Gastroesophageal sphincter (tissue), 4 donors: ENCODE measurements at places on chromosomes 1 and 21. TPM values are rescaled to one million over a fixed set of nuclear protein-coding genes. Genes with fewer than 3 reads are reported as not detected.

Gene TBX15
- total RNA-seq = 0.45 TPM

DNA sequence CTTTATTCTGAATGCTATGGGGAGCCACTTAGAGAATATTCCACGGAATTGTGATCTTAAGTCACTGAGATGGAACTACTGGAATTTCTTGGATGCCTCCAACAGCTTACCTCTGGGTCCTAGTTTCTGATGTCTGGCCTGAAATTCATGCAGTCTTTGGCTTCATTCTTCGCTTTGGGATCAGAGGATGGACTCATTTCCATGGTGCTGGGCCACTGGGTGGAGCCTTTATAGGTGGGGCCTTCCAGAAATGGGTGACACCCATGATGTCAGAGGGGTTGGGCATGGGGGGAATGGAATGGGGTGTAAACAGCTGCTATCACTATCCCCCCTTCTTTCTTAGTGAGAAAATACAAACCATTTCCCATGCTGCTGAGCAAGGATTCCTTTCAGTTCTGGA, 73.7 kb upstream of the FGGY start:
- peak; percentile 74 for ATAC-seq

DNA sequence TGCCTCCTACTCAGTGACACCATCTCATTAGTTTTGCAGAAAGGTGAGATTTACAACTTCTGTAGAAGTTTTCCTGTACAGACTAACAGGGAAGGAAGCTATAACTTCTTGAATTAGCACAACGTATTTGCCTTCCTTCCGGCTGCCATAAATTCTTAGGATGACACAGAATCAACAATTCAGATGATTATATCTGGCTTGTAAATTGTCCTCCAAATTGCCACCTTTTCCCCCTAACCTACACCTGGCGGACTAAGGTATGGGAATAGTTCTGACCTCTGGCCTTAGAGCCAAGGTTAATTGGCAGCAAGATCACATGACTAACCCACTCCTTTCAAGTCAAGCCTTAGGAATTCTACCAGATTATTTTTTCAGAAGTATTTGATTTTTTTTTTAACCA, 284.3 kb downstream of the LMO4 start:
- ATAC-seq = no peak

GRCh38 chr1:50973875-50974617, 4.0 kb downstream of the CDKN2C start:
- ATAC-seq = no peak

Gene PLPPR4
- 2.8 TPM for total RNA-seq
